ENCODE measurements at places on chromosomes 1 and 21.

DNA sequence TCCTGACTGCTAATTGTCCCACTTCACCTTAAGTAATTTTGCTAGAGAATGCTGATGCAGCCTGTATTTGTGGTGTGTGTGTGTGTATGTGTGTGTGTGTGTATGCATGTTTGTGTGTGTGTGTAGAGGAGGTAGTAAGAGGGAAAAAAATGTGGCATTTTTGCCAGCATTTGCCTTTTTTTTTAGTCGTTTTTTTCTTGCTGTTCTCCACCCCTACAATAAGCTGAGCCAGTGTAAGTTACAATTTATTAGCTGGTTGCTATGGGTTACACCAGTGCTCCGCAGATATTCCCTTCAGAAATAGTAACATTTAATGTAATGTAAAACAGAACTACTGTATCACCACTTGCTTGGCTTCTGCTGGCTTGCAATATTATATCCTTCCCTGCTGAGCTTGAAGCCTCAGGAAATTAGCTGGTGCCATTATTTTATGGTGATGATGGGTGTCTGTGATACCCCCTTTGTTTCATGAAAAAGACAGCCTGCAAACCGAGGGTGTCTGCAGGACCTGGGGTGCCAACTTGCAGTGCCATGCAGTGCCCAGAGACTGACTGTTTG, 23.4 kb upstream of the IGSF3 start:
- DNase-seq: no peak

DNA sequence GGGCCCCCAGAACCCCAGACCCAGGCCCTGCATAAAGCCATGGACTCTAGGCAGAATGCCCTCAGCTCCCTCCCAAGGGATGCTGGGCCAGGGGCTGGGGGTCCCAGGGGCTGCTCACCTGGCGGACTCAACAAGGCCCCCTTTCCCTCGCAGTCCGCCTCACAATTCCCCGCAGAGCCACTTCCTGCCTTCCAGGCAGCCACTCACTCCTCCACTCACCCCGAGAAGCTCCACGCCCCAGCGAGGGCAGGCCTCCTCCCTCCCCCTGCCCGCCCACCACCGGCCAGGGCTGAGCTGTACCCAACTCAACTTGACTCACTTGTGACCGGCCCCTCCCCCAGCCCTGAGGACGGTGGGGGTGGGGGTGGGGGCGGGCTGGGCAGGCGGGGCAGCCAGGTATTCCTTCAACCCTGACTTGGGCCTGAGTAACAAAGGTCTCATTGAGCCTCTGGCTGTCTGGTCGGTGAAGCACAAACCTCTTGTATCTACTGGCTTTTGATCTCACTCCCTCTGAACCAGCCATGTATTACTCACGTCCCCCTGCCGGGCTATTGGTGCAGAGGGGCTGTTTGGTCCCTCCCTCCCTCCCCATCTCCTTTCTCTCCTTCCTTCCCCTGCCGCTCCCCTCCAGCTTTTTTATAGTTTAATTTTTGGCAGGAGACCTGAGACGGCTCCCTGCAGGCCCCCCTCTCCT, 5.9 kb downstream of the BLACAT1 start:
- DNase-seq: peak; percentile 33

DNA sequence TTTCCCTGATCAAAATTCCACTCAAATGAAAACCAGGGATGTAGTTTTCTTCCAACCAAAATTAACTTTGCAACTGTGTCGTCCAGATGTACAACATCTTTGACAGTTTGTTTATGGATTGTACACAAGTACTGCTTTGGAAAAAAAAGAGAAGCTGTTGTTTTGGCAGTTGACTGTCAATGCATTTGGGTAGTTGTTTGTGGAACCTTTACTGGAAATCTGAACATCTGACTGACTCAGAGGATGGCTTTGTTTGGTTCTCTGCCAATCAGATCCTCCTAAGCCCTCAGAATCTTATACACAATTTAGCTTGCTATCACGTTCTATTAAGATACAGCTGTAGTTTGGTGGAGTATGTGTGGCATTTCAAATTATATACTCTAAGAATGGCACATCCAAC, 195.0 kb downstream of the KCNK2 start:
- DNase-seq: no peak

DNA sequence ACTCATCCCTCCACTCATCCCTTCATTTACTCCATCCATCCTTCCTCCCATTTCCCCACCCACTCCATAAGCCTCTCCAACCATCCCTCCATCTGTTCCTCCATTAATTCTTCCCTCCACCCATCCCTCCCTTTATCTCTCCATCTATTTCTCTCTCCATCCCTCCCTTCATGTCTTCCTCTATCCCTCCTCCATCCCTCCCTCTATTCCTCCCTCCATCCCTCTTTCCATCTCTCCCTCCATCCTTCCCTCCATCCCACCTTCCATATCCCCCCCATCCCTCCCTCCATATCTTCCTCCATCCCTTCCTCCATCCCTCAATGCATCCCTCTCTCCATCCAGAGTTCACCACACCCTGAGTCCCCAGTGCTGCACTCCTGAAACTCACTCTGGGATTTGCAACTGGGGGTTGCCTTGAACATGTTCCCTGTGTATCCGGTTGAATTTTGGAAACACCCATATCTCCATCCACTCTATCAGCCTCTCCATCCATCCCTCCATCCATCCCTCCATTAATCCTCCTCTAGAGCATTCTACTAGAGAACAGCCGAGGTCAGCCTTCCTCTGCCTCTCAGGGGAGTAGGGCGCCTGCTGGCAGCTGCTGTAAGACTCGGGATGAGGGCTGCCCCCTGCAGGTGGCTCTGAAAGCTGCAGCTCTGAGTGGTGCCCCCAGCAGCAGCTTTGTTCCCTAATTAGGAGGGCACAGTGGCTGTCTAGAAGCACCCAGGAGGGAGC, 39.4 kb downstream of the ABCG1 start:
- DNase-seq: peak; percentile 85

DNA sequence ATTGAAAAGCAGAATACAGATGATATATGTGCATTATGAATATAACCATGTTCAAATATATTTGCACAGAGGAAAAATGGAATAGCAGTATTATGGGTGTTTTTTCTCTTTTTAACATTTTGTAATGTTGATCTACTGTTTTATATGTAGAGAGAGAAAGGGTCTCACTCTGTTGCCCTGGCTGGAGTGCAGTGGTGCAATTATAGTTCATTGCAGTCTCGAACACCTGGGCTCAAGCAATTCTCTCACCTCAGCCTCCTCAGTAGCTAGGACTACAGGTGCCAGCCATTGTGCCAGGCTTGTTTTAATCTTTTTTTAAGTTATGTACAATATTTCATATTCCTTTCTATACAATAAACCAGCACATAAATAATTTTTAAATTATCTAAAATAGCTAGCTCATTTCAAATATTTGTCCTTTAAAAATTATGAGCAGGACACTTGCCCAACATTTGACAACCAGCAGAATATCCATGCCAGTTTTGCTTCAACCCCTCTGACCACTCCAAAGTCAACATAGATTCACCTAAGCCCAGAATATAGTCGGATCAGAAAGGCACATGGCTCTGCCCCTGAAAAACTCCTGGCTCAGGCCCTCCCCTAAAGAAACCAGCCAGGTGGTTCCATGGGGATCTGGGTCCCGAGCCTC, 29.8 kb downstream of the ZNF281 start:
- no peak for DNase-seq

DNA sequence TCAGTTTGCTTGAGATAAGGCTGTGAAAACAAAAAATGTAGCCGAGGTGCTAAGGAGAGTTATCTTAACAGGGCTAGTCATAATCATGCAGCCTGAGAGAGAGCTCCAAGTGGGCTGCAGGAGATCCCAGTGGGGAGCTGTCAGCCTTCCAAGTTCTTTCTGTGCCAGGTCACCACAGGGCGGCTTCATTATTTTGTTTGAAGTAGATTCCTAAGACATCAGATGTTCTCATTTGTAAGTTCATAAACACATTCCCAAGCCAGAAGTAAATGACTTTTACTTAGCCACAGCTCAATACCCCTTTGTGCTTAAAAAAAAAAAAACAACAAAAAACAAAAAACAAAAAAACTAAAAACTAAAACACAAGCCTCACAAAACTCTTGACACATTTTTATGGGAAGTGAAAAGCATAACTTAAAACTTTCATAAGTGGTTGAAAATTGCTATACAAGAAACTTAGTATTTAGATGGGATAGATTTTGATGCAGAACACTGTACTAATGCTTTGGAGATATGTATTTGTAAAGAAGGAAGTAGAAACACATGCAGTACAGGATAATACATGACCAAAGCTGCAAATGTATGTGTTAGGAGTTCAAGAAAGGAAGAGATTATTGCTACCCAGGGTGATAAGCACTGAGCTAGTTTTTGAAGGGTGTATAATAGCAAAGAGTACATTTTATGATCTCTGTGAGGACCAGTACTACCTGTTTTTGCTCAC, 8.6 kb downstream of the CDC14A start:
- DNase-seq: no peak

DNA sequence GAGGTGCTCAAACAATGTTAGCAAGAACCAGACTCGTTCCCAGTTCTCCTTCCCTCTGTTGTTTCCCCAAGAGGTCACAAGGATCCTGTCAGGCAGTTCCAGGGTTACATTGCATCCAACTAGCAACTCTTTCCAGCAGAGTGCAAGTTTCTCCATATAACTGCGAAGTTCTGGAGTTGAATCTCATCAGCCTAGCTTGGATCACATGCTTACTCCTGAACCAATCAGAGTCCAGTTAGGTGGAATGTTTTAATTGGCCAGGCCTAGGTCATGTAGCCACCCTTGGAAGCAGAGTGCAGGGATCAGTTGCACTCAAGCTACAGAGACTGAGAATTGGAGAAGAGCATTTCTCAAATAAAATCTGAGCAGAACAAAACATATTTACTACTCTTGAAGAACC, 15.9 kb upstream of the PIK3R3 start:
- DNase-seq: no peak

DNA sequence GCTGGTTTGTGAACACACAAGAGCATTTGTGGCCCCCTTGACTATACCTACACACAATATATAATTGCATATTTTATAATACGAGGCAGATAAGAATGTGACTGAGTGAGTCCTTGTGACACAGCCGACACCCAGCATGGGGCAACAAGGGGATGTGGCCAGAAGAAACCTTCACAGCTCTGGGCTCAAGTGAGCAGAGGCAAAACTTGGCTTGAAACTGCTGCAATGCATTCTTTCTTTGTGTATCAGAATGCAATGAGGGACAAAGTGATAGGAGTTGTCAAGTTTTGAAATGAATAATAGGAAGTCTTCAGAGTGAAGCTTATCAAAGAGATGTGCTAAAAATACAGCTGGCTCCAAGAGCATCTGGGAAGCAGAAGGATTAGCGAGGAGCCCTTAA, 124.0 kb upstream of the C8B start:
- DNase-seq: no peak

DNA sequence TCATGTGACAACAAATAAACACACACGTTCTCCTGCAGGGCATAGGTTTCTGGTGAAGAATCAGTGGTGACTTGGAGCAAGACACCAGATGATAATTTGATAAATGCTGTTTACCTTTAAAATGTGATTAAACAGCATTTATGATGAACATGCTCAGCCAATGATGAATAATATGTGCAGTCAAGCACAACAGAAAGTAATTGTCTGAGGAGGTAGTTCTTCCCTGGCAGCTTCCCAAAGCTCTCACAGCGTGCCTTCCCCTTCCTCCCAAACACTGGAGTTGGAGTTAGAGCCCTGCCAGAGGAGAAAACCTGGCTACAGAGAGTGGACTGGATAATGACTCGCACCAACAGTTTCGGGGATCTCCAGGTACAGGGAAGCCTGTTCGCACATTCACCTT, 463.5 kb downstream of the SMYD3 start:
- DNase-seq: no peak

GRCh38 chr1:226582966-226583365, 34.4 kb downstream of the STUM start:
- DNase-seq: no peak

- DNase-seq: no peak
These were observed 62.7 kb upstream of the EPS8L3 start for GRCh38 chr1:109826446-109826845.

DNA sequence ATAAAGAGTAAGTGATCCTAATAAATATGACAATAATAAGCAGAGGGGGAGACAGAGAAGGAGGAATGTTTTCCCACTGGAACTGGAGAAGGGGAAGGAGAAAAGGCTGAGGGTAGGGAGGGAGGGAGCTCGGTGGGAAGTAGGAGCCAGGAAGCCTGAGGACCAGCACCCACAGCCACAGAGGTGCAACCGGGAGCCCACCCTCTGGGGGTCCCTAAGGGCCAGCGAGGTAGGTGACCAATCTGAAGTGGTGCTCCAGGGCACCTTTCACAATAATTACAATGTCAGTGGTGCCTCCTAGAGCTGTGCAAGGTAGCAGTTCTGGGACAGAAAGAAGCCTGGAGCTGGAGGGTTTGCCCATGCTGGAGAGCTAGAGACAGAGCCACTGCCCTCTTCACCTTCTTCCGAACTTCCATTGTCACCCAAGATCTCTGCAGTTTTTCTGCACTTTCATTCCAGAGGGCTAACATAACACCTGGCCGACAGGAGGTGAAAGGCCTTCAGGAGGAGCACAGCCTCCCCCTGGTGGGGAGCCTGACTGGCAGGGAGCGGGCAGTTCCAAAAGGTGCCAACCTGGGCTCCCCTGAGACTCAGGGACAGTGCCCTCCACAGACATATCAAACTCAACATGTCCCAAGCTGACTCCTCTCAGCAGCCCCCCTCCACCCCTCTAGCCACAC, 4.1 kb upstream of the AHCYL1 start:
- DNase-seq: peak; percentile 22

- DNase-seq: no peak
These were observed 349.4 kb upstream of the NFIA start for GRCh38 chr1:60732977-60733401.

DNA sequence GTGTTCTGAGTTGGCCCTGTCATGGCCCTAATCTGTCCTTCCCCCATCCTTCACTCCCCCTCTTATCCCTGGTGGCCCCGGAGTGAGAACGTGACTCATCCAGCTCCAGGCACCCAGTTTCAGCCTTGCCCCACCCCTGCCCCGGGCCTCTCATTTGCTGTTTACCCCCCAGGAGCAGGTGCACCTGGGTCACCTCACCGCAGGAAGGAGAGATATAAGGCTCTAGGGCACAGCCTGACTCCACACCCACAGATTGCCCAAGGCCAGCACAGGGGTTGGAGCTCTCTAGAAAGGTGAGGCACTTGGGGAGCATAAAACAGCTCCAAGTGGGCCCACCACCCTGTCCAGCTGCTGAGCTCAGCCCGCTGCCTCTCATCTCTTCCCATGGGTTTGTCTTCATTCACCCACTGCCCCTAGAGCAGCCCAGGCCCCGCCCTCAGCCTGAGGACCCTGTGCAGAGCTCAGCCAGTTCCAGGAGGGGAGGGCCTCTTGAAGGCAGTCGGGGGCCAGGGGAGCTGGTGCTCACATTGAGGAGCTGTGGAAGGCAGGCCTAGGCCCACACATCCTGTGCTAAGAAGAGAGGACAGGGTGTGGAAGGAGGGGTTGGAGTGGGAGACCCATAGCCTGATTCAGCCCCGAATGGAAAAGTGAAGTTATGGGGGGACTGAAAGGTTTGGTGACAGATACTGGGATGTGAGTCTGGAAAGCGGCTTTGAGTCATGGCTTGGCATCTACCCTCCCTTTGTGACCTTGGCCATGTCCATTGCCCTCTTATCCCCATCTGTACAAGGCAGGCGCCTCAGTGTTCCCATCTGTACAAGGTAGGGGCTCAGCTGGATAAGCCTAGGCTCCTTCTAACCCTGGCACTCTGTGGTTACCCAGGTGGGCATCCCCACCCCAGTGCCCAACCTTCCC, 16.1 kb upstream of the GPR37L1 start:
- no peak for DNase-seq

GRCh38 chr1:36359383-36359782, 26.3 kb downstream of the STK40 start:
- DNase-seq: no peak
